Left renal cortex interstitium (tissue), 4 donors: ENCODE measurements at places on chromosomes 13 and 19.
A peak's percentile ranks its signal among the peaks of the same experiment; 100 is the strongest.

DNA sequence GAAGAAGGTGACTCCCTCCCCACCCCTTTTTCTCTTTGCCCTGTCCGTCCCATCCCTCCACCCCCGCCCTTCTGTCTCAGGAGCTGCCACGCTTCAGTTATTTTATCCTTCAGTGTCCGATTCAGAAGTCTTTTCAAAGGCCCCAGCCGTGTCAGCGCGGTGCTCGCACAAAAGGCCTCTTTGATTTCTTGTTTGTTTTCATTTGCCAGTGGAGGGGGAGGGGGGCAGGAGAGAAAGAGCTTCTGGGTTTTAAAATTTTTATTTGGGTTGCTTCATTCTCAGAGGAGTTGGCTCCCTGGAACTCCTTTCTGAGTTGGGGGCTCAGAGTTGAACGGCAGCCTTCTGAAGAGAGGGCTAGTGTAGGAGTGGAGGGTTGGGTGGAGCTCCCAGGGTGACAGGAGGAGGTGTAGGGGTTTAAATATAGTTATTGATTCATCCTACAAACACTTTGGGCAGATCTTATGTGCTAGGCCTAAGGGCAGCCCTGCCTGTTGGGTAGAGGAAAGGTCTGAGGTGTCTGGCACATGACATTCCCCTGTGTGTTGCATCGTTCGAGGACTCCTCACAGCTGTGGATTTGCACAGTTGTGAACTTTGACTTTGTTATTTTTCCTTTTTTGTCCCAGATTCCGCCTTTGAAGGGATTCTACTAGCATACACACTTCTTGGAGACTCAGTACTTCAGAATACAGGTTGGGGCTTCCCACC, 36.8 kb downstream of the NFIX start:
- DNase-seq, result no peak

DNA sequence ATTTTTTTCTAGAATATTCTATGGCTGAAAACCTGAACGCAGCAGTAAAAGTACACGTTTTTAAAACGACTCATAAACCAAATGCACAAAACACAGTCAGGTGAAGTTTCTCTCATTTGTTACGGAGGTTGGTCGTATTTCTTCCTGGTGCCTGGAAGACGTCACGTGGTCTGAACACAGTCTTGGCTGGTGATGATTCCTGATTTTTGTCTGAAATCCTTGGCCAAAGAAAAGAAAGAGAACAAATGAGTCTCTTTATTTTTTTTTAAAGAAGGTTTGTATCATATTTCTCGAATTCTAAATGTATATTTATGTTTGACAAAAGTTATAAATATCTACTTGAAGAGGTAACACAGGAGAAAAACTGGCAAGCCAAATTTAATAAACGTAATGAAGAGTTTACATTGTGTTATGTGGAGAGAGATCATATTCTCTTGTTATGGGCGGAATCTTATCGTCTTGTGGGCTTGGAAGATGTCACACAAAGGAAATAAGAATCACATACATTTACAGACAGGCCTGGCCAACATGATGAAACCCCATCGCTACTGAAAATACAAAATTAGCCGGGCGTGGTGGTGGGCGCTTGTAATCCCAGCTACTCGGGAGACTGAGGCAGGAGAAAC, 10.0 kb upstream of the PNMA8A start:
- DNase-seq, result no peak

- DNase-seq, result no peak
These were observed 586.5 kb downstream of the SLITRK5 start for GRCh38 chr13:88257706-88258105.

DNA sequence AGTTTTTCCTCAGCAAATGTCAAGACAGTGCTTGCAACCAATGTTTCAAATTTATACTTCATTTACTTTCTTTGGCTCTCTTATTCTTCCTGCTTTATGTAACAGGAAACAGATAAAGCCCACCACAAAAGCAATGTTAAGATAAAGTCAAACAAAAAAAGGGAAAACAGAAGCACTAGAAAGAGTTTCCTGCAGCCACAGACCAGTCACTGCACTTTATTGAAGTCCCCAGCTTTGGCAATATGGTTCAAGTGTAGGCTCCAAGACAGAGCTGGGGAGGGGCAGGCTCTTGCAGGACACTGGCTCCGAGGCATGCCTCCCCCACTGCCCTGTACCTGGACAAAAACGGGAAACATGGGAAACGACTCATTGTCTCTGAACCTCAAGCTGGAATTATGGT, 15.3 kb upstream of the CDC16 start:
- DNase-seq, result no peak

DNA sequence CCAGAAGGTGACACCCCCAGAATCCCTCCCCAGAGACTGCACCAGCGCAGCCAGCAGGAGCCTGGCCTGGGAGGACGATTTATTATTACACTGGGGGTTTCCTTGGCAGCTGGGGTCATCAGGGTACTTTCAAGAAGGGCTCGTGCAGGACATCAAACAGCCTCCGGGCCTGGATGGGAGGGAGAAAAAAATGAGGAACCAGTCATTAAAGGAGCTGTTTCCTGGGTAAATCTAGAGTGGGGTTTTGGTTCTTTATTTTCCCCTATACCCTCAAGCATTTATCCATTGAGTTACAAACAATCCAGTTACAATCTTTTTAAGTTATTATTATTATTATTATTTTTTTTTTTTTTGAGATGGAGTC, 3.1 kb downstream of the POLR1G start:
- no peak for DNase-seq

DNA sequence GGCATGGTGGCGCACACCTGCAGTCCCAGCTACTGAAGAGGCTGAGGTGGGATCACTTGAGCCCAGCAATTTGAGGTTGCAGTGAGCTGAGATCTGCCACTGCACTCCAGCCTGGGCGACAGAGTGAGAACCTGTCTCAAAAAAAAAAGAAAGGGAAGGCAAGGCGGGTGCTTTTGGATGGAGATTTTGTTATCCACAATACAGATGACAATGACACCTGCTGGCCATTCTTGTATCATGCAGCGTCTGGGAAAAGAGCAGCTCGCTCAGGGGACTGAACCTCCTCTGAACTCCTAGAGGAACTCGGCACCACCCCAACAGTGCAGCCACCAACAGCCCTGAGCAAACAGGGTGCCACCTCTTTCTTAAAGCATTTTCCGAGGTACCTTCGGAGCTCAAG, 22.8 kb downstream of the HAUS8 start:
- no peak for DNase-seq

DNA sequence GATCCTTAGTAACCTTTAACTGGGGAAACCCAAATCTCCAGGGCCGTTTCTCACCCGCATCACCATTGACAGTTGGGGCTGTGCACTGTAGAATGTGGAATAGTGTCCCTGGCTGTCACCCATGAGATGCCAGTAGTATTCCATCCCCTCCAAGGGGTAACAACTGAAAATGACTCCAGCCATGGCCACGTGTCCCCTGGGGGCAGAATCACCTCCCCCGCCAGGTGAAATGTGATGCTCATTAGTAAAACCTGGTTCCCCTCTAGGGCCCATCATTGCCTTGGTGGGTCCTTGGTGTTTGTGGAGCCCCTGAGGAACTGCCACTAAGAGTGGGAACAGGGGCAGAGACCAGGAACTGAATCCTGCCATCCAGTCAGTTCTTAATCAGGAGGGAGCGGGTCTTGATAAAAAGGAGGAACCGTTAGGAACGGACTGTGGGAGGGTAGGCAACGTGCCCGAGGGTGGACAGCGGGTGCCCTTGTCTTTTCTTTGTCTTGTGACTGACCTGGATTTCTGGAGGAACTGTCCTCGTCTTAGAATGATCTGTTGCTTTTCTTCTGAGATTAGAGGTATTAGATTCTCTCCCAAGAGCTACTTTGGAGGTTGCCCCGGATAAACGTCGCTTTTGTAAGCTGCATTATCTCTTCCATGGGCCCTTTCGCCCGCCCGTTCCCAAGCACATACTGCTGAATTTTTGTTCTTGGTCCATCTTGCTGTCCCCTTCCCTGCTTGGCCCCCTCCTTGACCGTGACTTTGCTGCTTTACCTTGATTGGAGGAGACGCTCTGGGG, 3.5 kb downstream of the MYO9B start:
- DNase-seq, result no peak

DNA sequence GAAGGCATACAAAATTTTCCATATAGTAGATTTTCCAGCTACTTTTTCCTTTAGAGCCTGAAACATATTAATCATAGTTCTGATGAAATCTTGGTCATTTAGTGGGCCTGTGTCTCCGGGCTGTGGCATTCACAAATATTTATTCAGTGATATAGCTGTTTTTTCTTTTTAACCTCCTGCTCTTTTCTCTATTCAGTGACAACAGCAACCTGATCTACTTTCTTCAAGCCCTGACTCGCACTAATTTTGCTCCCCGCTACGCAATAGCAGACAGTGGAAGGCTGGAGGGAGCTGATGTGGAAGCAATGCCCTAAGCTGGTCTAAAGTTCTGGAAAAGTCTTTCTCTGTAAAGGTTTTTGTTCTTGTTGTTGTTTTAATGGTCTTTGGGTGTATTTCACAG, 289.7 kb downstream of the SLITRK6 start:
- no peak for DNase-seq

GRCh38 chr13:113744197-113745000, 14.6 kb upstream of the TMEM255B start:
- DNase-seq, result no peak

- DNase-seq, result no peak
These were observed 7.7 kb upstream of the ZNF613 start for GRCh38 chr19:51919606-51920005.

DNA sequence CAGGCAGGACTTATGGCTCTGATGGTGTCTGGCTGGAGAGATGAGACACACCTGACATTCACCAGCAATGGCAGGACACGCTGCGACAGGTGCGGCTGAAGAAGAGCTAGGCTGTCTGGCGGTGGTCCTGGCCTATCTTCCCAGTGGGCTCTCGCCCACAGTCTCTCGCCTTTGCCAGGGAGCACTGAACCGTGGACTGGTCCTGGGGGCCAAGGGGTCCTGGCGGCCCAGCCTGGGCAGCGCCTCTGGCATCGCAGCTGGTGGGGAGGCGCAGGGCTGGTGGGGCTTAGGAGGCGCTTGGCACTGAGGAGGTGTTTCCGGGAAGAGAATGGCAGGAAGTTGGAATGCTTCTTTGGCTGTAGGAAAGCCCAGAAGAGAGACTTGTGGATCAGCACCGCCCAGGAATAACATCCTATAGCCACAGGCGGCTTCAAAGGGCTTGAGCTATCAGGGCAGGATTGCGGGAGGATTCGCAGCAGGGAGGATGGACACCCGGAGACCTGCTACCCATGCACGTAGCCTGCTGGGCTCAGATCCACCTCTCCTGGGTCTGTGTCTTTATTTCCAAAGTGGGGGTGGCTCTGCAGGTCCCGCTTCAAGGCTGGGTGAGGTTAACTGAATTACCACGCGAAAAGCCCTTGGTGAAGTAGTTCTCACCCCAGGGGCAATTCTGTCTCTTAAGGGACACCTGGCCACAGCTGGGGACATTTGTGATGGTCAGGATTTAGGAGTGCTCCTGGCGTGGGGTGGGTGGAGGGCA, 14.6 kb downstream of the KDM4B start:
- no peak for DNase-seq

- peak; percentile 65 for DNase-seq
These were observed 801 bp downstream of the KCTD12 start for GRCh38 chr13:76885203-76886004.

DNA sequence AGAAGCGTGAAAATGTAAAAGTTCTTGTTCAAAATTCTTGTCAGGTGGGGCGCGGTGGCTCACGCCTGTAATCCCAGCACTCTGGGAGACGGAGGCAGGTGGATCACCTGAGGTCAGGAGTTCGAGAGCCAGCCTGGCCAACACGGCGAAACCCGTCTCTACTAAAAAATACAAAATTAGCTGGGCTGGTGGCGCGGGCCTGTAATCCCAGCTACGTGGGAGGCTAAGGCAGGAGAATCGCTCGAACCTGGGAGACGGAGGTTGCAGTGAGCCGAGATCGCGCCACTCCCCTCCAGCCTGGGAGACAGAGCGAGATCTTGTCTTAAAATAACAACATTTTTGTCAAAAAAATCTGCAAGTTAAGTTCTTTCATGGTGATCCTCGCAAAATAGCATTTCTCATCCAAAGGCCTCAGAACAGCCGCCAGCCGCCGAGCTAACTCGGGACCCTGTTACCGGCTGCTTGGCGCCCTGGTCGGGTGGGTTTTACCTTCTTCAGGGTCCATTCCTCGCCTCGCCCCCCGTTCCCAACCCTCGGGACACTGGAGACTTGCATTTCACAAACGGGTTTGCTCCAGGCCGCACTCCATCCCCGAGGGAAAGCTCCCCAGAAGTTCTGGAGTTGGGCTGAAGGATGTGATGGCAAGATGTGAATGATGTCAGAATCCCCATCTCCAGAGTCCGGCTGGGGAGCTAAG, 1.6 kb downstream of the LATS2 start:
- DNase-seq, result no peak

DNA sequence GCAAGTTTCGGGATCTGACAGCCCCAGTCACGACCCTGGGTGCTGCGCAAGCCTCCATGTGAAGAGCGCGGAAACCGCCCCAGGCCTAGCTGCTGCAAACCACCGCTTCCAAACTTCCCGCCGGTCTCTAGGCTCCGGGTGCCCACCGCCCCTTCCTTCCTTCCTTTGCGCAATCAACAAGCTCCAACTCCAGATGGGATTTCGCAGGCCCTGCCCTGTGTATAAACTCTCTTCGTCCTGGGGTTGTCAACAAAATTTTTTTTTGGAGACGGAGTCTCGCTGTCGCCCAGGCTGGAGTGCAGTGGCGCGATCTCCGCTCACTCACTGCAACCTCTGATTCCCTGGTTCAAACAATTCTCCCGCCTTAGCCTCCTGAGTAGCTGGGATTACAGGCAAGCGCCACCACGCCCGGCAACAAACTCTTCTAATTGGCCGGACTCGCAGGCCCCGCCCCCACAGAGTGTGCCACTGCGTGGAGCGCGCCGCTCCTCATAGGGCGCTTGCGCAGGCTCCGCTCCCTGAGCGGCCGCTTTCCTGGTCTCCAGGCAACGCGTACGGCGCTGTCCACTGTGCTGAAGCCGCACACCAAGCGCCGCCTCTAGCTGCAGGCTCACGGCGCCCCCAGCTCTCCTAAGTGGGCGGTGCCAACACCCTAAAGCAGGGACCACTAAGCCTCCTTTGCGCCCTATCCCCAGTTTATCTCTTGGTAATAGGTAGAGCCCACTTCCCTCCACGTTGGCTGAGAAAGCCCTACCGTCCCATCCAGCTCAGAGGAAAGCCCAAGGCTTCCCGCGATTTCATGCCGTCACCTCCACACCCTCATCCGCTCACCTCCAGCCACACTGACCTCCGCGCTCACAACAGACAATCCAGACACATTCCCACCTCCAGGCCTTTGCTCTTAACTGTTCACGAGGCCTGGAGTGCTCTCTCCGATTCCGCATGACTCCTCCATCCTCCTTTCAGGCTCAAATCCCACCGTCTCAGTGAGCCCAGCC, 5.5 kb upstream of the QTRT1 start:
- DNase-seq, result peak; percentile 82

GRCh38 chr19:40200341-40201099, 9.3 kb downstream of the MAP3K10 start:
- DNase-seq, result no peak

- DNase-seq, result no peak
These were observed 10.1 kb downstream of the TUBA3C start for GRCh38 chr13:19171563-19171962.

GRCh38 chr13:76913898-76914297, 27.7 kb upstream of the KCTD12 start:
- DNase-seq, result no peak
